Stomach (tissue), 19 donors: ENCODE measurements at places on chromosomes 3 and 15. TPM values are rescaled to one million over a fixed set of nuclear protein-coding genes. Genes with fewer than 3 reads are reported as not detected.

Gene VEPH1
- total RNA-seq = 1.5 TPM

Gene EPHA3
- total RNA-seq = 33.9 TPM

Gene ARPP21
- total RNA-seq = not detected

Gene ACOX2
- total RNA-seq = 1.6 TPM

Gene ISLR
- 8.4 TPM for total RNA-seq

Gene MST1
- total RNA-seq = 14.9 TPM

Gene CASR
- total RNA-seq = 0.37 TPM

- H3K4me3 ChIP-seq = no peak overlapping the region
- no peaks in the 10 kb centered on the region for H3K36me3 ChIP-seq
- no peaks in the 10 kb centered on the region for H3K27me3 ChIP-seq
- peak overlapping the region; percentile 18 for H3K27ac ChIP-seq
- no peak for DNase-seq
These were observed 15.6 kb downstream of the CLEC3B start for GRCh38 chr3:45041666-45042065.

- H3K27me3 ChIP-seq = no peaks in the 10 kb centered on the region
- peaks cover 6% of the 10 kb centered on the region for H3K4me1 ChIP-seq
- H3K36me3 ChIP-seq = no peaks in the 10 kb centered on the region
- no peak overlapping the region for H3K4me3 ChIP-seq
- no peak overlapping the region for H3K27ac ChIP-seq
These were observed 15.9 kb upstream of the ANO10 start for GRCh38 chr3:43637702-43638101.

DNA sequence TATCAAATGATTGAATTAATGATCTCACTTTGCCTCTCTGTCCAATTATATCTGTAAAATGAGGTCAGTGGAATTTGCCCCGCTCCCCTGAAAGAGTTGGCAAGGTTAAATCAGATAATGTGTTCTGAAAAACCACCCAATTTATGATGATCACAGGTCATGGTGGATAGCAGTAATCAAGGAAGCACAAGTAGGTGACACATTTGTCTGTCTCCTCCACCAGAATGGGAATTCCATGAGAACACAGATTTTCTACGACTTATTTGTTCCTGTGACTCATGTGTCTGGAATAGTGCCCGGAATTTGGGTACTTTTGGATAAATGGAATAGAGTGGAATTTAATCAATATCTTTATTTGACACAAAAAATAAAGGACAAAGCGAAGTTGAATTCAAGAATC, 220.9 kb upstream of the SUCLG2 start:
- no peaks in the 10 kb centered on the region for H3K27me3 ChIP-seq
- DNase-seq = no peak
- H3K27ac ChIP-seq = no peak overlapping the region
- no peaks in the 10 kb centered on the region for H3K36me3 ChIP-seq
- H3K4me1 ChIP-seq = no peaks in the 10 kb centered on the region
- H3K4me3 ChIP-seq = no peak overlapping the region

GRCh38 chr3:122932251-122932967, 95.2 kb downstream of the SEMA5B start:
- no peak overlapping the region for H3K27ac ChIP-seq
- H3K27me3 ChIP-seq = no peaks in the 10 kb centered on the region
- H3K4me1 ChIP-seq = no peaks in the 10 kb centered on the region
- H3K4me3 ChIP-seq = no peak overlapping the region
- no peaks in the 10 kb centered on the region for H3K36me3 ChIP-seq
- DNase-seq = no peak

DNA sequence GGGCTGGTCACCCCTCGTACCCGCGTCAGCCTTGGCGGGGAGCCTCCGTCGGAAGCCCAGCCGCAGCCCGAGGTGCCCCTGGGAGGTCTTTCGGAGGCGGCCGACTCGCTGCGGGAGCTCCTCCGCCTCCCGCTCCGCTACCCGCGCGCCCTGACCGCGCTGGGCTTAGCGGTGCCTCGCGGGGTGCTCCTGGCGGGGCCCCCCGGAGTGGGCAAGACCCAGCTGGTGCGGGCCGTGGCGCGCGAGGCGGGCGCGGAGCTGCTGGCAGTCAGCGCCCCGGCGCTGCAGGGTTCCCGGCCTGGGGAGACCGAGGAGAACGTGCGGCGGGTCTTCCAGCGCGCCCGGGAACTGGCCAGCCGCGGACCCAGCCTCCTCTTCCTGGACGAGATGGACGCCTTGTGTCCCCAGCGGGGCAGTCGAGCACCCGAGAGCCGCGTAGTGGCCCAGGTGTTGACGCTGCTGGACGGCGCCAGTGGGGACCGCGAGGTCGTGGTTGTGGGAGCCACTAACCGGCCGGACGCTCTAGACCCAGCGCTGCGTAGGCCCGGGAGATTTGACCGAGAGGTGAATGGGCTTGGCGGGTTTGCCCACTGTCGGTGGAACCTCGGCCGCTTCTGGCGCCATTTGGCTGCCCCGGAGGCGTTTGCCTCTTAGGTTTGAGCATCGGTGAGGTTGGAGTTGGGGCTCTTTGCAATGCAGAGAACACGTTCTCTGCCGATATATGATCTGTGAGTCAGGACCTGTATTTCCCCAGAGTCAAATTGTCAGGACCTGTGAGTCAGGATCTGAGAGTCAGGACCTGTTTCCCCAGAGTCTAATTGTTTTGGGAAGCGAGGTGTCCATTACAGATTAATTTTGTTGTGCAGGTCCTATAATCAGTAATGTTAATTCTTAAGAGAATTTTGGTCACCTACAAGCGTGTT, 24.9 kb upstream of the GATM start:
- peak overlapping the region; percentile 98 for H3K4me3 ChIP-seq
- peaks cover 18% of the 10 kb centered on the region for H3K4me1 ChIP-seq
- DNase-seq = peak; percentile 69
- peaks cover 33% of the 10 kb centered on the region for H3K36me3 ChIP-seq

DNA sequence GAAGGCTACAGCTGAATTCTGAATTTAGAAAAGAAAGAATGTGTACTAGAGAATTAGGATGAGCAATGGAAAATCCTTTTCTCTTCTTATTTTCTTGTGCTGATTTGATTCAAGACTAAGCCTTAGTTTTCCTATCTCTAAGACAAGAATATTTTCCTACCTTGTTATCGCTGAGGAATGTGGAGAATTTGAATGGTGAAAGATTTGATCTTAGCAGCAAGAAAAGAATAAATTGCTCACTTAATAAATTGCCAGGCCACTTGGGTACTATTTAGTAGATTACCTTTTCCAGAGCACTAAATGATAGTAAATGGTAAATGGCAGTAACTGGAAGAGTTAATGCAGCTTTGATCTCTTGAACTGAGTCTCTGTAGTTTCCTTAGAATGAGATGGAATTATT, 145.7 kb upstream of the MEIS2 start:
- no peak overlapping the region for H3K4me3 ChIP-seq
- DNase-seq = no peak
- no peaks in the 10 kb centered on the region for H3K4me1 ChIP-seq
- no peaks in the 10 kb centered on the region for H3K27me3 ChIP-seq

- no peaks in the 10 kb centered on the region for H3K27me3 ChIP-seq
- peak overlapping the region; percentile 48 for H3K27ac ChIP-seq
- no peak for DNase-seq
These were observed 43.1 kb downstream of the BHLHE40 start for GRCh38 chr3:5022187-5022965.

GRCh38 chr3:17423786-17424536, 318.5 kb downstream of the TBC1D5 start:
- no peak overlapping the region for H3K4me3 ChIP-seq
- no peaks in the 10 kb centered on the region for H3K27me3 ChIP-seq
- no peaks in the 10 kb centered on the region for H3K36me3 ChIP-seq
- H3K4me1 ChIP-seq = no peaks in the 10 kb centered on the region
- no peak overlapping the region for H3K27ac ChIP-seq
- peak; percentile 43 for DNase-seq

- H3K4me3 ChIP-seq = no peak overlapping the region
- H3K27me3 ChIP-seq = no peaks in the 10 kb centered on the region
- no peak for DNase-seq
- no peak overlapping the region for H3K27ac ChIP-seq
These were observed 4.0 kb downstream of the CYP8B1 start for GRCh38 chr3:42871592-42872196.

- peak; percentile 63 for DNase-seq
- H3K4me3 ChIP-seq = peak overlapping the region; percentile 99
- peaks cover 61% of the 10 kb centered on the region for H3K4me1 ChIP-seq
- H3K27ac ChIP-seq = peak overlapping the region; percentile 98
These were observed 680 bp downstream of the SMARCC1 start for GRCh38 chr3:47780741-47781684.

DNA sequence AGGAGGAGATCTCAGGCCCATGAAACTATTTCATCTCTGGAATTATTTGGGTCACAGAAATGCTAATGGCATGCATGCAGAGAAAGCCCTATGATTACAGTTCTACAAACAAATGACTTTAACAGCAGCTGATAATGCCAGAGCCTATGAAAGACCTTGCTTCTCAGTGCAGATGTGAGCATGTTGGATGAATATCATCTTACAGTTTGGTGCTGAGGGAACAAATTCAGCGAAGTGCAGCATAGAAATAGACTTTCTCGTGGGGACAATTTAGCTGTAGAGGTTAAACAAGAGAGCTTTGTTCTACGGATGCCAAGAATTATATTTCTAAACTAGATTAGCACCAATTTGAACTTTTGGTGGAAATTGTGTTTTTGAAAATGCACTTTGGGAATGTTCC, 27.7 kb downstream of the PTX3 start:
- DNase-seq = peak; percentile 30
- H3K27ac ChIP-seq = no peak overlapping the region
- no peaks in the 10 kb centered on the region for H3K27me3 ChIP-seq
- no peaks in the 10 kb centered on the region for H3K36me3 ChIP-seq
- no peaks in the 10 kb centered on the region for H3K4me1 ChIP-seq

DNA sequence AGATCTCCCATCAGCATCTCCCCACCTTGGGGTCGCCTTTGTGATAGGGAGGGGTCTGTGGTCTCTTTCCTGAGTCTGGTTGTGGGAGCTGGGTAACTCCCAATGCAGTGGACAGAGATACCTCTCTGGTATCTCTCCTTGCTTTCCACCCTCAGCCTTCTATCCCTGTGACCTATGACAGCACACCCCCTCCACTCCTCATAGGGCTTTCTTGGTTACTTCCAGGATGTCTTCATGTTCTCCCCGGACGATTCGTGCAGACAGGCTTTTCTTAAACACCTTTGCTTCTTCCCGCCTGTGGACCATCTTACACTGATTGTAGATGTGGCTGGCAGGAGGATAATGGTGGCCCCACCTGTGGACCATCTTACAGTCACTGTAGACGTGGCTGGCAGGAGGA, 14.2 kb upstream of the NRROS start:
- no peaks in the 10 kb centered on the region for H3K36me3 ChIP-seq
- H3K4me1 ChIP-seq = no peaks in the 10 kb centered on the region
- peak overlapping the region; percentile 67 for H3K27ac ChIP-seq

- no peak for DNase-seq
- no peaks in the 10 kb centered on the region for H3K36me3 ChIP-seq
- H3K4me1 ChIP-seq = peaks cover 41% of the 10 kb centered on the region
- no peak overlapping the region for H3K4me3 ChIP-seq
These were observed 135.0 kb downstream of the TCF12 start for GRCh38 chr15:57053470-57053869.

DNA sequence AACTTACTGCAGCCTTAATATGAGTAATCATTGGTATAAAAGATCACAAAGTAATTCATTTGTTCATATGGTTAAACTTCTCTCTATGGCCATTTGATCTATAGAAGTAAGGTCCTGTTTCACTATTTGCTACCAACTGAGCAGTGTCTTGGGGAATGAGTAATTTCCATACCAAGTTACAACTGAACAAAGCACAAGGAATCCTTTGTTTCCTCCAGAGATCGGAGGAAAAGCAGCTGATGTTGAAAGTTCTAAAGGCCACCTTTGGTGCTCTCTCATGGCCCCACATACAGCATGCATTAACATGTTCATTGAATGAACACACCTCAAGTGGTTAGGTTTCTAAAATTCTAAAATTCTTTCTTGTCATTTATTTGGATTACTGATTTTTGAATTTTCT, 7.1 kb upstream of the CNTN3 start:
- H3K4me3 ChIP-seq = no peak overlapping the region
- no peak overlapping the region for H3K27ac ChIP-seq
- H3K27me3 ChIP-seq = no peaks in the 10 kb centered on the region
- H3K4me1 ChIP-seq = no peaks in the 10 kb centered on the region
- peak; percentile 16 for DNase-seq
- no peaks in the 10 kb centered on the region for H3K36me3 ChIP-seq
